ENCODE measurements at places on chromosomes 11 and 22.

DNA sequence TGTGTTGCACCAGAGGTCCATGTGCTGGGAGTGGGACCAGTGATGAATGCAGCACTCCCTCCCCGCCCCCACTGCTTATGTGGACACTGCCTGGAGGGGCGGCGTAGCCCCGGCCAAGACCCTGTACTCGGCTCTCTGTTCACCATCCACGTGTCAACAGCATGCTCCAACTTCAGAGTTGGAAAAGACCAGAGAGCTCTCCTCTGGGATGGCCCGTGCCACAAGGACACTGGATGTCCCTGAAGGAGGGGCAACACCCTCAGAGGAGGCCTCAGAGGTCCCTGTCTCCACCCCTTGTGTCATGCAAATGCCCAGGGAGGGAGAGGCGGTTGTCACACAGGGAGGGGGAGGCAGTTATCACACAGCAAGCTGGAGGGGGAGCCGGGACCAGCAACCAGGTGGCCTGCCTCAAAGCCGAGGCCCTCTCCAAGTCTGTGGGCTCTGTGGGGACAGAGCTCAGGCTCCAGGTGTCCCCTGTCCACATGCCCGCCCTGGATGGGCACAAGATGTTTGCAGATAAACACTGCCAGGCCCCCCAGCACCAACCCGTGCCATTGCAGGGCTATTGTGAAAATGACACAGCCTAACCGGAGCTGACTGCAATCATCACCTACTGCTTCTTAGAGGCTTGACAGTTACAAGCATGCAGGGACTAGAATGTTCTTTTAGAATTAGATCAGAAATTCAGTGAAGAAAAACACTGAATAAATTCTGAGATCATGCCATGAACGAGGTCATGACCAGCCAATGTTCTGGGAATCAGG, 121.1 kb downstream of the PHF21B start:
- no peak for DNase-seq

GRCh38 chr11:413120-414081, 1.4 kb downstream of the SIGIRR start:
- no peak for DNase-seq

DNA sequence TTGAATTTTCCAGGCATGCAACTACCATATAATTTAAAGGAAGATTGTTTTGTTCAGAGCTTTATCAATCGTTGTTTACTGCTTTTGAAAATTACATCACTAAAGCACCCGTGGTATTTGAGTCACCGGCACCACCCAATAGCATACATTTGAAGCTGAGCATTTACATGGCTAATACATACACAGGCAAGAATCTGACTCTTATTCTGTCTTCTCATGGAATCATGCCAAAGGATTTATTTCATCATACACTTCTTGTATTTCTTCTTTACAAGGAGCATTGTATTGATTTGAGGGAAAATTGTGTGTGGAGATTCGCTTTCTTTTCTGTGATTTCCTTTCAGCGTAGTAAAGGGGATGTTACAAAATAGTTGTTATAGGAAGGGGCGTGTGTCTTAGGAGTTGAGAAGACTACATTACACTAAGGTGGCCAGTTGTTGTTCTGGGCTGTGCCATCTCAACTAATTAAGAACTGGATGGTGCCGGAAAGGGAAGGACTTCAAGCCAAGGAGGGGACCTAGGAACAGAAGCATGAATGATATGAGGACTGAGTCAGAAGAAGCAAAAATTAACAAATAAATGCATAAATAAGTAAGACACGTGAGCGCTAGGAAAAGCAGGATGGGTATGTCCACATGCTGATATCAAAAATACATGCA, 12.9 kb upstream of the CD3E start:
- DNase-seq: no peak

DNA sequence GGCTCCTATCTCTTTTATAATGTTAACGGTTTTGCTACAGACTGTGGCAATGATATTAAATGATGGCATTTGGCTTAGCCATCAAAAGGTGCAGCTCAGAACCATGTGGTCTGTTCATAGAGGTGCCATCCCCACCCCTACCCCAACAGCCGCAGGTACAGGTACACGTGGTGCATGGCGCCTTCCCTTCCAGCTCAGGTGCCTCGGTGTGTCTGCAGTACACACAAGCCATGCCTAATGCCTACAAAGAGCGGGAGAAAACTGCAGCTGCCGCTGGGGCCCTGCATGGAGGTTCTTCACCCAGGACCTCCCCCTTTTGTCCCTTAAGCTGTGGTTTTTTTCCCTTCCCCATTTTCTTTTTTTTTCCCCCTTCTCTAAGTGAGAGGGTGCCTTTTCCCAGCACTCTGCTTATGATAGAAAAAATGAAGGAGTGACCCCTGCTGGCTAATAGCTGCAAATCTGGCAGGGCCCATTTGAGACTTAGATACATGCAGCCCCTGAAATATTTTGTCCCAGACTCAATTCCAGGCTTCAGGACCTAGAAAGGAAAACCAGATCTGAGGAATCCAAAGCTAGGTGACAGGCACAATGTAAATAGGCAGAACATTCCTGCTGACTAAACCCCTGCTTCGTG, 6.5 kb downstream of the OR52M1 start:
- DNase-seq: no peak

DNA sequence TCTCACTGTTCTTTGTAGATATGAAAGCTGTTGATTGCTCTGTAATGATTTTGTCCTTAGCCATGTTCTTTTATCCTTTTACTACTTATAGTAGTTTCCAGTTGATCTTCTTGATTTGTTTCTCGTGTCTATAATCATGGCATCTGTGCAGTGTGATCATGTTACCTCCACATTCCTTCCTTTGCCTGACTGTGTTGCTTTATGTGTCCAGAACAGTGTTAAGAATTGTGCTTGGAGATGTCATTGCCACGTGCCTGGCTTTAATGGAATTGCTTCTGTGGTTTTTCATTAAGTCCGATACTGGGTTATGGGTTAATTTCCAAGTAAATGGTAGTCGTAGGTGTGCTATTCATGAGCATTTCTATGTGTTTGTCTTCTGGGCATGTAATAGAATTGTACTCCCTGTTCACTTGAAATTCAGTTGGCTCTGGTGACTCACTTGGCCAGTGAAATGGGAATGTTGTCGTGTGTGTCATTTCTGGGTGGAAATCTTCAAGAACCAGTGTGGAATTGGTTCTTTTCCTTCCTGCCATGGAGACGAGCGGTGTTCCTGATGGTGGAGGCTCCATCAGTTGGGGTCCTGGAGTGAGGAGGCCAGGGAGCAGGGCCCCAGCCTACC, 6.8 kb downstream of the GTSE1 start:
- DNase-seq: no peak

- DNase-seq: no peak
Measured at GRCh38 chr11:120841074-120841473, 182.8 kb upstream of the TBCEL start.

DNA sequence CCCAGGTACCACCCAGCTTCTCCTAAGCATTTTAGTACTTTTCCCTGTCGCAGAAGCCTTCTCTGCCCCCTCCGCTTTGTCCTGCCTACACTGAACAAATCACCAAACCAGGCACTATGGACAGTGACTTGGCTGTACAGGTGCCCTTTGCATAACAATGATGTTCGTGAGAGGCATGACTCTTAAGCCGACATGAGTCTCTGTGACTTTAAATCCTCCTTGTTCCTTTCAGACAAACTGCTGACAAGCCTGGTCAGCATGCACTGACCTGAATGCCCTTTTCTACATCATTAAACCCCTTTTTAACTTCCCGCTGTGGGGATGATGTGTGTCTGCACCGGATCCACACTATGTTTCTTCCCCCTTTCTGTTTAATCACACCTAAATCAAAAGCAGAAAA, 16.6 kb downstream of the CAVIN3 start:
- no peak for DNase-seq

DNA sequence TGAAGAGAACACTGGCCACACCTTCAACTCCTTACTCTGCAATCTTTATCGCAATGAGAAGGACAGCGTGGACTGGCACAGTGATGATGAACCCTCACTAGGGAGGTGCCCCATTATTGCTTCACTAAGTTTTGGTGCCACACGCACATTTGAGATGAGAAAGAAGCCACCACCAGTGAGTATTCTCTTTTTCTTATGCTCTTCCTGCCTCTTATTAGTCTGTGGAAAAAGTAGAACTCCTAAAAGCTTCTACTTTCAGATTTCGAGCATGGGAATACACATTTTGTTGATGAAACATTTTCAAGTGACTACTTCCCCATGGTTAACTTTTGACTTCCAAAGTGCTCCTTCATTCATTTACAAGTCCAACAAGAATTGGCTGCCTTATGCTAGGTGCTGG, 20.9 kb downstream of the ALKBH3 start:
- no peak for DNase-seq

GRCh38 chr11:112630496-112630895, 330.7 kb upstream of the NCAM1 start:
- no peak for DNase-seq

- DNase-seq: no peak
Measured at GRCh38 chr22:32480238-32480637, 5.6 kb downstream of the FBXO7 start.

DNA sequence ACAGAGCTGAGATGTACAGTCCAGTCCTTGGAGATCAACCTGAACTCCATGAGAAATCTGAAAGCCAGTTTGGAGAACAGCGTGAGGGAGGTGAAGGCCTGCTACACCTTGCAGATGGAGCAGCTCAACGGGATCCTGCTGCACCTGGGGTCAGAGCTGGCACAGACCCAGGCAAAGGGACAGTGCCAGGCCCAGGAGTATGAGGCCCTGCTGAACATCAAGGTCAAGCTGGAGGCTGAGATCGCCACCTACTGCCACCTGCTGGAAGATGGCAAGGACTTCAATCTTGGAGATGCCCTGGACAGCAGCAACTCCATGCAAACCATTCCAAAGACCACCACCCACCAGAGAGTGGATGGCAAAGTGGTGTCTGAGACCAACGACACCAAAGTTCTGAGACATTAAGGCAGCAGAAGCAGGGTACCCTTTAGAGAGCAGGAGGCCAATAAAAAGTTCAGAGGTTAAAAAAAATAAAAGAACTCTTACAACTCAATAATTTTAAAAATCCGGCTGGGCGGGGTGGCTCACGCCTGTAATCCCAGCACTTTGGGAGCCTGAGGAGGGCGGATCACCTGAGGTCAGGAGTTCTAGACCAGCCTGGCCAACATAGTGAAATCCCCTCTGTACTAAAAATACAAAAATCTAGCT, 69.9 kb upstream of the RTL6 start:
- no peak for DNase-seq

GRCh38 chr22:17077255-17077654, 7.5 kb upstream of the IL17RA start:
- no peak for DNase-seq

DNA sequence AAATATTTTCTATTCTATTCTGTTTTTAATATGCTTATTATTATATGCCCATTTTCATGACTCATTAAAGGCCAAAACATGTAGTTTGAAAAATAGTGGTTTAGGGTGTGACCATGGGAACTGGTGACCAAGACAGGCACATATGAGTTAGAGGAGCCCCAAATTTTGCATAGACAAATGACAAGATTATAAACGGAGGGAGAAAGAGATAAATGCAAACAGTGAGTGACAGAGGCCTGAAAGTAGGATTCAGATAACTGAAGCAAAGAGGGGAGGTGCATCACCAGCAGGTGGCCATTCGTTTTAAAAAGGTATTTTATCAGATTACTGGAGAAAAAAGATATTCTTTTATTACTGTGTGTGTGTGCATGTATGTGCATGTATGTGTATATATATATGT, 391.5 kb upstream of the CHORDC1 start:
- no peak for DNase-seq

DNA sequence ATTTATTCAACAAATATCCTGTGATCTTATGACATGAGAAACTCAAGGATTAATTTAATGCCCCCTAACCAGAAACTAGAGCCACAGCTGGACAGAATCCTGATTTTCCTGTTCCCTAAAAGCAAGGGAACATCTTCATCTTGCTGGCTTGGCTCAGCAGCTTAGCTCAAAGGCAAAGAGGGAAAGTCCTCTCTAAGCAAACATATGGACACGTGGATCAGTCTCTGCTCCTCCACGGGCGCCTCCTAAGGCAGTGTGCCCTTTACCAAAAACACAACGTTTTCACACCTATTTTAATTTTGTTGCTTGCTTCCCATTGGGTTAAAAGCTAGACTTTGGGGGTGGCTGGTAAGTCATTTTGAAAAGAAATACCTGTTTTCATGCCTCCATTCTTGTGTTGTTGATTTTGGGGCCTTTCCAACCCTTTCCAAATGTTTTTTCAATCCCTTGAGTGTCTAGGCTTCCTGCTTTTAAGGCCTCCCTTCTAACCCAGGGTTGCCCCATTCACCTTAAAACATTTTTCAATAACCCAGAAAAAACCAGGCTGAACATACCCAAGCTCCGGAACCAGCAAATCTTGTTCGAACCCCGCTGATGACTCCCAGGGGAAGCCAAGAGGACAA, 15.5 kb downstream of the SLC1A2 start:
- DNase-seq: no peak

DNA sequence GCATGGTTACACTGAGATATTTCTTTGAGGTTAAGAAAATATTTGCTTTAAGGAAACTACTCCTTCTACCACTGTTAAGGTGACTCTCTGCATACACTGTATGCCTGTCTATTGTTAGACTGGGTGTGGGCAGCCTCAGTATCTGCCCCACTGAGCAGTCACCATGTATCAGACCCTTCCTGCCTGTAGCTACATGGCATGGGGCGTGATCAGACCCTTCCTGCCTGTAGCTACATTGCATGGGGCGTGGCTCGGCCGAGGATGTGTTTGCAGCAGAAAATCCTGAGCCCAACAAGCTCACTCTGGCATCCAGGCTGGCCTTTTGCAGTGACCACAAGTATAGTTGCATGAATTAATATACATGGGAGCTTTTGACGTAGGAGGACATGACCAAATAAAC, 669.4 kb downstream of the OPCML start:
- no peak for DNase-seq

- no peak for DNase-seq
Measured at GRCh38 chr11:115338476-115338875, 165.7 kb downstream of the CADM1 start.

- DNase-seq: no peak
Measured at GRCh38 chr22:46240907-46241306, 9.2 kb downstream of the CDPF1 start.

DNA sequence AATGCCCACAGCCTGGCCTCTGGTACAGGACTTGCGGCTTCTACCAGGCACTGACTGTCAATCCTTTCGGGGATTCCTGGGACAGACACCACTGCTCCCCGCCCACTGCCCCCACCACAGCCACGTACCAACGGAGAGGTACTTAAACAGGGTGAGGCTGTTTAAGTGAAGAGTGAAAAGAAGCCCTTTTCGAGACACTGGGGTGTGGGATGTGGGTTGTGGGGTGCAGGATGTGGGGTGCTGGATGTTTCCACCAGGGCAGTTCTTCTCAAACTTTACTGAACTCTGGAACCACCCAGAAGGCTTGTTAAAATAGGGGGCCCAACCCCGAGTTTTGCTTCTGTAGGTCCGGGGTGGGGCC, 34.2 kb upstream of the PRR5 start:
- DNase-seq: no peak

GRCh38 chr11:45622283-45622682, 43.1 kb downstream of the CHST1 start:
- no peak for DNase-seq
